Hematopoietic multipotent progenitor cell treated with erythropoietin and hydrocortisone succinate and interleukin-3 and kit ligand, for 8 days (in vitro differentiated cells): ENCODE measurements at places on chromosomes 11 and 22.
A peak's percentile ranks its signal among the peaks of the same experiment; 100 is the strongest.

- peak; percentile 39 for DNase-seq
Measured at GRCh38 chr11:128735935-128736605, 42.2 kb downstream of the FLI1 start.

GRCh38 chr11:94049351-94049750 is 28.2 kb downstream of the HEPHL1 start:
- no peak for DNase-seq

- no peak for DNase-seq
Measured at GRCh38 chr22:49685116-49685515, 142.6 kb downstream of the BRD1 start.

- DNase-seq, result no peak
Measured at GRCh38 chr11:127458561-127458960, 458.0 kb upstream of the KIRREL3 start.

- no peak for DNase-seq
Measured at GRCh38 chr22:33835265-33835664, 85.0 kb downstream of the LARGE1 start.
